Left lobe of liver (tissue), 2 donors: ENCODE measurements at places on chromosomes 1 and 21. TPM values are rescaled to one million over a fixed set of nuclear protein-coding genes. Genes with fewer than 3 reads are reported as not detected.
A peak's percentile ranks its signal among the peaks of the same experiment; 100 is the strongest.

DNA sequence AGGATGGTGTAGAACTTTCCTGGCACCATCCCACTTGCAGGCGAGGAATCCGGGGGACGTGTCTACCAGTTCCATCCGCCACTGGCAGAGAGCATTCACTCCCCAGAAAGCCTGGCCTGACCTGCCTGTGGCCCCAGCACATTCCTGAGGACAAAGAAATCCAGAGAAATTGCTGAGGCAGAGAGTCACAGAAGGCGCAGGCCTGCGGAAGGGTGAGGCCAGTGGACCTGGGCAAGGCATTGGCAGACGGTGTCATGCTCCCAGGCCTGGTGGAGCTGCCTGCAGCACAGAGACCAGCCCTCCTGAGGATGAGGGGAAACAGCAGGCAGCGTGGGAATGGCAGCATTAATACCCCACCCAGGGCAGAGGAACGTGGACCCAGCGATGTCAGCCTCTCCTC is 81.2 kb upstream of the F3 start:
- DNase-seq, result no peak

Gene ACTA1
- not detected for total RNA-seq

DNA sequence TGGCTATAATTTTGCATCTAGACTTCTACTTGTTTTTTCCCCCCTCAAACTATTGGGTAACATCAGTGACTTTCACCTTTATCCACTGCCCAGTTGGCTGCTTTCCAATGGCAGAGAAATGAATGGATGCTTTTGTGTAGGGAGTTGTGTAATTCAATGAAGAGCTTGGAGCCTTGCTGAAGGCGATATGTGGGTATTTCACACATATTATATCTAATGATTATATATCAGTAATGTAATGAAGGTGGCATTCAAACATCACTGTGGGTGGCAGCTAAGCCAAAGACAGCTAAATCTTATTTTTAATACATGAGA is 81.2 kb downstream of the TGFB2 start:
- DNase-seq, result peak; percentile 61

DNA sequence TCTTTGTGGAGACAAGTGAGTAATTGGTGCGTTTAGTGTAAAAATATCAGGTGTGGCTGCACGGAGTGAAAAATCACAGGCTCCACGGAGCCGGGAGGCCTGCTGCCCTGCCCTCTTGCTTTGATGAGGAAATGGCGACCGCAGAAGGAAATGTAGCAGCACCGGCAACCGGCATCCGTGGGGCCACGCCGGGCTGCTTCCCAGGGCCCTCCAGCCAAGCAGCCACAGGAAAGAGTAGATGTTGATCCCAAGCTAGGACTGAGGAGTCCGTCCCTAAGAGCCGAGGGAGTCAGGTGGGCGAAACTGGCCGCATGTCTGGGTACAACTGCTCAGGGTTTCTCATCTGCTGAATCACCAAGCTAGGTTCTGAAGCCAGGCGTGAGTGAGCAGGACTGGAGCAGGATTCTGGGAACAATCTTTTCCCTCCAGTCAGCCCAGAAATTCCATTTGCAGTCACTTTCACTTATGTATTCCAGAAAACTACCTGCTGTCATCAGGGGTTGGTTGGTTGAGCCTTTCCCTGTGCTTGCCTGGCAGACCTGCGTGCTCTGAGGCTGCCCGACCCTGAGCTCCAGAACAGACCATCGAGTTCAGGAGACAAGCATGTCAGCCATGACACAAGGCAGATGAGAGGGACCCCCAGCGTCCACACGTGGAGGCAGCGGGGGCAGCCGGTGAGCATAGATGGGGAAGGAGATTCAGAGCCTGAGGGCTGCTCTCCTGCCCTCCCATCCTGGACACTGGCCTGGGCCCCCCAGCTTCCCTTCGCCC is 5.8 kb upstream of the ITGB2 start:
- no peak for DNase-seq

Gene WDR3
- 14.6 TPM for total RNA-seq

Gene HJV
- 110 TPM for total RNA-seq

Gene SYT6
- 0.08 TPM for total RNA-seq

Gene OR2T11
- total RNA-seq, result not detected

DNA sequence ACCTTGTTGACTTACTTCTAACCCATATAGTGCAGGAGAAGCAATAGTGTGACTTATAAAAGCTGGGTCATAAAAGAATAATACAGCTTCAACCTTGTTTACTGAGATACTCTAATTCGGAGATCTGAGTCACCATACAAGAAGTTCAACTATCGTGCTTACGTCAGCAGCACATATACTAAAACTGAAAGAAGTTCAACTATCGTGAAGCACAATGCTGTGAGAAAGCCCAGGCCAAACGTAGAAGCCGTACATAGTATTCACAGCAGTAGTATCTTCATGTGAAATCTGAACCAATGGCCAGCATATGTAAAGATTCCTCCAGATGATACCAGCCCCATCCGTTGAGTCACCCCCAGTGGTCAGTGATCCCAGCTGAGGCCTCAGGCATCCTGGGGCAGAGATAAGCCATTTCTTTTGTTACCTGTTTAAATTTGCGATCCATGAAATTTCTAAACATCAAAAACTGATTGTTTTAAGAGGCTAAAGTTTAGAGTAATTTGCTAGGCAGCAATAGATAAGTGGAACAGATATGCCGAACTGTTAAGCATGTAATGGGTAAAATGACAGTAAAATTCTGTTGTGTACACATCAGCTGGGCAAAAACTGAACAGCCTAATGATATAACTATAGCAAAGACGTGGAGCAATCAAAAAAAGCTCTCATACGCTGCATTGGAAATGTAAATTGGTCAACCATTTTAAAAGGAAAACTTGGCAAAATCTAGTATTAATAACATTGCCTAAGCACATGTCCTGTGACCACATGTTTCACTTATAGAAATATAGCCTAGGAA is 53.9 kb upstream of the SAMD13 start:
- no peak for DNase-seq

DNA sequence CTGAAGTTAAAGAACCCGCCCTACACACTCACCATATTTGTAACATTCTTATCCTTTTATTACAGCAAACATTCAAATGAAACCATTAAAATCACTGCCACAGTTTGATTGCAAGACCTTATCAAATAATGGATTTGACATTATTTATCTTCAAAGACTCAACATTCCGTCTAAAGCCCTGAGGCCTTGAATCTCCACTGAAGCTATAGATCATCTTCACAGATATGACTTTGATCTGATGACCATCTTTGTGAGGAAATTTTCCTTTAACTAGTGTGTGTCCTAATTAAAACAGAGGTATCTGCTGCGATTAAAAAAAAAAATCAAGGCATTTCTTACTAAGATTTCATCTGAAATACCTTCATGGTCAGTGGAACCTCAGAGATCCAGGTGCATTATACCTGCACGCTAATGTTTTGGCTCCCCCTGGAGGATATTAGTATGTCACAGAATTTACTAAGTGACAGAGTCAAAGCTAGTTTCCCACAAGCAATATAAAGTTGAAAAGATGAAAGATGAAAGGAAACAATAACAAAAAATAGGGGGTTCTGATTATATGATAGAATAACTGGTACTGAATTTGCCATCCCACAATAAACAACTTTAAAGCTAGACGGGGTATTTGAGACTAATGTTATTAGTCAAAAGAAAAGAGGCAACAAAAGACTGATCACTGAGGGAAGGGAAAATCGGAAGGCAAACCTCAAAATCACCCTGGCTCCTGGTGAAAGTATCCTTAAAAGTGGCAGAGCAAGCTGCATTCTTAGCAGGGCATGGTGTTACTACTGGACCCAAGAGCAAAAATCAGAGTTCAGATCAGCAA is 923.4 kb downstream of the NCAM2 start:
- no peak for DNase-seq

Gene YOD1
- total RNA-seq, result 3.0 TPM

- DNase-seq, result no peak
These were observed 1039.4 kb upstream of the B3GALT2 start for GRCh38 chr1:194225821-194226220.

DNA sequence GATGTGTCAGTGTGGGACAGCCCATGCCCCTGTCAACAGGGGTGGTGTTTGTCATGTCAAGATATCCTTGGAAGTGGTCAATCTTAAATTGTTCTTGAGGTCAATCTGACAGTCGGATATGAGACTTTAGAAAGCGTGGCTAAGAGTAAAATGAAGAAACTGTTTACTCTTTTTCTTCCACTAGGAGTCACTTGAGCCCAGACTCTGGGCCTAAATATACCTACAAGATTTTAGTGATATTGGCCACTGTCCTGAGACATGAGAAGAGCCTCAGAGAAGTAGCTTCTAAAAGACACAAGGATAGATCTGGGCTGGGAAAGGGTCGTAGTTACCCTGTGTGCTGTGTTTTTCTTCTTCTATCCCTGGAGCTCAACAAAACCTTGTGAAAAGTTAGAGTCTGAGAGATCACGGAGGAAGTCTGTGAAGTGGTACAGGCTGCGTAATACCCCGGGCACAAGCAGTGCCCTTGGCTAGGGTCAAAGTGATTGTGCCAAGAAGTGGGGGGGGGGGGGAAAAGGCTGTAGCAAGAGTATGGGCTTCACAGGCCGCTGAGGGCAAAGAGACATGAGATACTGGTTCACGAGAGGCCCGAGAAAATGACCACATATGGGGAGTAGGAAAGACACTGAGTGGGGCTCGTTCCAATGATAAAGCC is 355.2 kb upstream of the GREM2 start:
- DNase-seq, result no peak

DNA sequence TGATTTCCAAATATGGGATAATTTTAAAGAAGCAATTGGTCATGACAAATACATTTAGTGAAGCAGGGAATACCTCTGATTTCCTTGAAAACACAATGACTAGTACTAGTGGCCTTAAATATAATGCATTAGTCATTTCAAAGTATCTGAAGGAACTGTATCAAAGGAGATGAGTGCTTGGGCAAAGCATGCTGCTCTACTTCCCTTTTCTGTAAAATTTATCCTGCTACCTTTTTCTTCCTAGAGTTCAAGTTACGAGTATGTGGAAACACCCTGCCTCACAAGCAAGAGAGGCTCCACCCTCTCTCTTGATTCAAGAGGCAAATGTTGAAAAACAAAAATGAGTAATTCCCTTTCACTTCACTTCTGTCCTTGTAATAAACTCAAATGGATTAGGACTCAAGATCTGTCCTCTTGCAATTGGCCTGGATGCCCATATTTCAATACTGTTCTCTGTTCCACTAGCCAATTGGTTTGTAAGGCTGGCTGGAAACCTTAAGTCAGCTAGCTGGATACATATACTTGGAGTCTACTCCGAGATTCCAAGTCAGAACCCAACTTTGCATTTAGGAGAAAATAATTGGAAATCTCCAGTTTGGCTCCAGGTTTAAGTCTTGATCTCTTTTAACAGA is 92.5 kb downstream of the CDC42BPA start:
- no peak for DNase-seq

DNA sequence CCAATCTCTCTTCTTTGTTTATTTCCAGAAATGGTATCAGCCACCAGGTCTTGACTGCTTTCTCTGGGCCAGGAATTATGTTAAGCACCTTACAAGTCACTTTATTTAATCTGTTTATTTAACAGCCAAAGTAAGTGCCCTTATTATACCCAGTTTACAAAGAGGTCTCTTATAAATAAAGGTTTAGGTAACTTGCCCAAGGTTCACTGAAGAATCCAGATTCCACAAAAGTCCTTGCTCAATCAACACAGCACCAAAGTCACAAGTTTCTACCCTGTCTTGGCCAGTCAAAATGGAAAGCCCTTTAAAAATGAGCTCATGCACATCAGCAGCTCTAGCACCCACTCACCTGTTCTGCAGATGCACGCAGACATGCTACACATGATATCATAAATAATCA is 28.0 kb upstream of the ATP1A1 start:
- DNase-seq, result no peak

DNA sequence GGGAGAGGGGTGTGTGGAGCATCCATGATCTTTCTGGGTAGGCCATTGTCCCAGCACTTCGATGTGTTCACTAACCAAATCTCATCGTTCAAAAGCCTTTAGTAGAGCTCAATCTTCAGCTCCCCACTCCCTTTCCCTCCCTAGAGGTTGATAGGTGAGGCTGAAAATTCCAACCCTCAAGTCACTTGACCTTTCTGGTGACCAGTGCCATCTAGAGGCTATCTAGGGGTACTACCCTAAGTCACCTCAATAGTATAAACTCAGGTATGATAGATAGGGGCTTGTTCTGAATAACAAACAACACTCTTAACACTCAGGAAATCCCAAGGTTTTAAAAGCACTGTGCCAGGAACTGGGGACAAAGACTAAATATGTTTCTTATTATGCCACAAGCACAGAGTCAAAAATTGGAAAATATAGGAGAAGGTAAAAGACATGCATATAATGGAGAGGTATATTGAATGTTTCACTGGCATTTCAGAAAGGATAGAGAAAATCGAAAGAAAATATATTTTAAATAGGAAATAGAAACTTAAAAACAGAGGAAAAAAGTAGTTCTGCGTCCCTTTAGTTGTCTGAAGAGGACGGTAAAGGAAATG is 42.9 kb upstream of the CD53 start:
- no peak for DNase-seq

DNA sequence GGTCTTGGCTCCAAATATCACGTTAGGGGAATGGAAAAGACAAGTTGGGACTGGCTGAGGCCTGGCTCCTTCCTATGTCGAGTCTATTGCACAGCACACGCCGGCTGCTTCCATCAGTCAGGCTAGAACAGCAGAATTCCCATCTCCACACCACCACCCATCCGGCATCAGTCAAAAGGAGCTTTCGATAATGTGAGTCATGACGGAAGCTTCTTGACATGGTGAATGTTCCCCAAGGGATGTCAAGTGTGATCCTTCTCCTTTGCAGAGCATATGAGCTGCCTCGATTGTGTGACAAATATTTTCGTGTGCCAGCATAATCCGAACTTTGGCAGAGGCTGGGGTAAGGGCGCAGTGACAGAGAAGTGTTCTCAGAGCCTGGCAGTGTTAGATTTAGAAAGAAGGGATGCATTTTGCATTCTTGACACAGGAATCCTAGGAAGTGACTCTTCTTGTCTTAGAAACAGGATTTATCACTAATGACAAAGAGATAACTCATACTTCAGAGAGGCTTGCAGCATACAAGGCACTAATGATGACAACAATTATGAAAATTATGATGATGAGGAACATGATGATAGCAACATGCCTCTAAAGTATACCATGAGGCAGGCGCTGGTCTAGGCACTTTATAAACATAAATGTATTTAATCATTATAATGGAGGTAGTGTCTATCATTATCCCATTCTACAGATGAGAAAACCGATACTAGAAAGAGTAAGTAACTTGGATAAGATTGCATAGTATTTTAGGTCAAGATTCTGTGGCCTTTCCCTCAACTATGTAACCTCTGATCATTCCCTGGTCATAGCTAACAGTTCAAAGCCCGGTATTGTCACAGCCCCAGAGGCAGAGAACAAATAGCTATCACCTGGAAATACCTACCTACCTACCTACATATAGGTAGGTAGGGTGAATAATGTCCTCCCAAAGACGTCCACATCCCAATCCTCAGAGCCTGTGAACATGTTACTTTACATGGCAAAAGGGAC is 135.0 kb downstream of the KCNJ6 start:
- DNase-seq, result no peak

Gene RGS13
- not detected for total RNA-seq

DNA sequence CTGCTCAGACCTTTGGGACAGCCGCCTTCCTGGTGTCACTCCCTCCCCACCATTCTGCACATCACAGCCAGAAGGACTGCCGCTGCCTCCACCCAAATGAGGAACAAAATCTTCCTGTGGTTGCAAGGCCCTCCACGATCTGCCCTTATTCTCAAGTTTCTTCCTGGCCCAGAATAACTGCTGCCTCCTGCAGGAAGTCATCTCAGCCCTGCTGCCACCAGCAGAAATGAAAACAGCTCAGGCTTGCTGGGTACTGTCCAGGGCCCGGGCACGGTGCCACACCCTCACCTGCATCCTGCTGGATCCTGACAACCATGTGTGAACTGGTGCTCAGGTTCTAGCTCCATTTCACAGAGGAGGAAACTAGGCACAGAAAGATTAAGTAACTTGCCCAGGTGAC is 2.8 kb downstream of the CLDN19 start:
- DNase-seq, result peak; percentile 66

Gene NCMAP
- total RNA-seq, result 1.0 TPM
